T-cell (primary cell): ENCODE measurements at places on chromosomes 12 and 14.

DNA sequence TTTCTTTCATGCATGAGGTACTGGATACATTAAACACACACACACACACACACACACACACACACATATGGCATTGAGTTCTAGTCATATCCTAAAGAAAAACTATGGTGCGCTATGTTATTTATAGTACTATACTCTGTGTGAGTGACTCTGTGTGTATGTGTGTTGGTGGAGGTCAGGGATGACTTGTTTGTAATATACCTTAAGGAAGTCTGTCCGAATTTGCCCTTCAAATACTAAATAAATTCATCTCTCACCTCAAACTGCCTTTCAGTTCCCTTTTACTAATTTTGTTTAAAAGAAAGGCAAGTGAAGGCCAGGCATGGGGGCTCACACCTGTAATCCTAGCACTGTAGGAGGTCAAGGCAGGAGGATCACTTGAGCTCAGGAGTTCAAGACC, 2.1 kb upstream of the AKAP5 start:
- DNase-seq, result no peak

GRCh38 chr12:130104571-130105106, 57.6 kb upstream of the FZD10 start:
- no peak for DNase-seq

DNA sequence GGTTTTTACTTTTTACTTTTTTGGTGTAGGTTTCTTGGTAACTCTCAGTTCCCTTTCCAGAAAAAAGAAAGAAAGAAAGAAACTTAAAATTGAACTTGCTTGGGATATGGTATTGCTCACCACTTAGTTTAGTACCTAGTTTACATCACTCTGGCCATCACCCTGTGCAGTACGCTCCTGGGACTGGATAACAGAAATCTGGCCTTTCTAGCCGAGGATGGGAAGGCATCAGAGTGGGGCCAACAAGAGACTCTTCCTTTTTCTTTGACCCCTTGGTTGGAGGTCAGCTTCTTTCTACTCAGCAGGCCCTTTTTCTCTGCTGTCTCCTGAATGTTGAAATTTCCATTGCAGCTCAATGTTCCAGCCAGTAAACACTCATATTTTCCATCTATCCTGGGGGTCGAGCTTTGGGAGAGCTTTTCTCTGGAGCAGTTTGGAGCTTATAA, 156.6 kb downstream of the TGFB3 start:
- no peak for DNase-seq

DNA sequence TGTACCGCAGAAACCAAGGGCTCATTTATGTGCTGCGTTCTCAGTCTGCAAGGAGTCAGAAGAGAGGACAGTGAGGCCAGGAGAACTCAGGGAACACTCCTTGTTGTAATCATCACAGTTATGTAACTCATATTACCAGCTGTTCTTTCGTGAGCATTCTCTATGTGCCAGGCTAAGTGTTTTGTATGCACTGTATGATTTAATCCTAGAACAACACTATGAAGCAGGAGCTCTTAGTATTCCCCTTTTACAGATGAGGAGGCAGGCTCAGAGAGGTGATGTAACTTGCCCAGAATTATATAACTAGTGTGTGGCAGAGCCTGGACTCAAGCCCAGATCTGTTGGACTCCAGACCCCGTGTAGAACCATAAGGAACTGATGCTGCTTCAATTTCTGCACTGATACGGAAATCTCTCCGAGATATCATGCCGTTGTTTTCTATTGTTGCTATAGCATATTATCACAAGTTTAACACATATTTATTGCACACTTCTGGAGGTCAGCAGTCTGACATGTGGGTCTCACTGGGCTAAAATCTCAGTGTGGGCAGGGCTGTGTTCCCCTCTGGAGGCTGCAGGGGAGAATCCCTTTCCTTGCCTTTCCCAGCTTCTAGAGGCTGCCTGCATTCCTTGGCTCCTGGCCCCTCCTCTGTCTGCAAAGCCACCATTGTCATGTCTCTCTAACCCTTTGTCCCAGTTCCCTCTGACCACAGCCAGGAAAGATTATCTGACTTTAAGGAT, 16.3 kb upstream of the CD9 start:
- no peak for DNase-seq

GRCh38 chr14:75996488-75996887, 10.9 kb downstream of the IFT43 start:
- no peak for DNase-seq
